ENCODE measurements at places on chromosomes 1 and 21.

DNA sequence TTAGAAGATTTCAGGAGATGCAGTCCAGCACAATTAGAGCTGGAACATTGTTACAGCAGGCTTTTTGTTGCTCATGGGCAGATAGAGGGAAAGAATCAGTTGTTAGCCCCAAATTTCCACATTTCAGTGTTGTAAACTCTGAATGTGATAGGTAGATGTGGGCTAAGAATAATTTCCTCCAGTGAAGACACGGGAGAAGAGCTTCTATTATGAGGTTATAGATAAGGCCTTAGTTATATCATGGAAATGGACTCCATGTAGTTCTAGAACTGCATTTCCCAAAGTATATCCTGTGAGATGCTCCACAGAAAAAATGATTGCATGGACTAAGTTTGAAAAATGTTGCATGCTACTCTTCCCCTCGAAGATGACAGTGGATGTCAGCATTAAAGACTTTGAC is 64.9 kb downstream of the PRKAA2 start:
- H3K36me3 ChIP-seq: no peaks in the 10 kb centered on the region
- no peak overlapping the region for H3K4me3 ChIP-seq
- no peaks in the 10 kb centered on the region for H3K27me3 ChIP-seq
- no peak overlapping the region for H3K27ac ChIP-seq
- H3K4me1 ChIP-seq: no peaks in the 10 kb centered on the region

DNA sequence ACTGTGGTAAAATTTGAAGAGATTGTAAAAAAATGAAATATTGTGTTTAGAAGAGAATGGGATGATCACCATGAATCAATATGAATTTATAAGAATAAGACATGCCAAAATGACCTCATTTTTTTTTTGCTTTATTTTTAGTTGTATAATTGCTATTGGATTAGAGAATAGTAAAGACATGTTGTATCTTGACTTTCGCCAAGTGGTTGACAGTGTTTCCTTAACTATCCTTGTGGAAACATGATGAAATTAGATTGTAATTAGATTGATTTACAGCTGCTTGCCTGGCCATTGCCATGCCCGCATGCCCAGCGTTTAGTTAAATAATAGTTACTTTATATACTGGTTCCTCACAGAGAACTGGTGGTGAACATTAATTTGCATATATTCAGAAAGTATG is 154.9 kb downstream of the MAGI3 start:
- DNase-seq: no peak
- no peaks in the 10 kb centered on the region for H3K36me3 ChIP-seq
- H3K27me3 ChIP-seq: no peaks in the 10 kb centered on the region
- no peaks in the 10 kb centered on the region for H3K4me1 ChIP-seq
- H3K27ac ChIP-seq: no peak overlapping the region

DNA sequence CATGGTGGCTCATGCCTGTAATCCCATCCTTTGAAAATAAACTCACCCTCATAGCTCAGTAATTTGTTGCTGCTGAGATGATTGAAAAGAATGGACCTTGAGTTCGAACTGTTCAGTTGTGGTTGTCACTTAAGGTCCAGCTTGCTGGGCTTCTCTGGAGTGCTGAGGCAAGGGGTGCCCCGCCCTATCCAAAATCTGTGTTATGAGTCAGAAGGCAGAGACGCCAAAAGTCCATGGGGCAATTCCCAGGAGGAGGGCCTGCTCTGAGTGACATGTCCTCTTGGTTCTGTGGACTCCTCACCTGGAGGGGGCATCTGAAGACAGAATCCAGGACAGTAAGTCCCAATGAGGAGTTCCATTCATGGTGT is 64.8 kb downstream of the MYOM3 start:
- no peak overlapping the region for H3K4me3 ChIP-seq
- DNase-seq: no peak
- no peaks in the 10 kb centered on the region for H3K4me1 ChIP-seq
- H3K27me3 ChIP-seq: no peaks in the 10 kb centered on the region
- H3K27ac ChIP-seq: peak overlapping the region; percentile 60

DNA sequence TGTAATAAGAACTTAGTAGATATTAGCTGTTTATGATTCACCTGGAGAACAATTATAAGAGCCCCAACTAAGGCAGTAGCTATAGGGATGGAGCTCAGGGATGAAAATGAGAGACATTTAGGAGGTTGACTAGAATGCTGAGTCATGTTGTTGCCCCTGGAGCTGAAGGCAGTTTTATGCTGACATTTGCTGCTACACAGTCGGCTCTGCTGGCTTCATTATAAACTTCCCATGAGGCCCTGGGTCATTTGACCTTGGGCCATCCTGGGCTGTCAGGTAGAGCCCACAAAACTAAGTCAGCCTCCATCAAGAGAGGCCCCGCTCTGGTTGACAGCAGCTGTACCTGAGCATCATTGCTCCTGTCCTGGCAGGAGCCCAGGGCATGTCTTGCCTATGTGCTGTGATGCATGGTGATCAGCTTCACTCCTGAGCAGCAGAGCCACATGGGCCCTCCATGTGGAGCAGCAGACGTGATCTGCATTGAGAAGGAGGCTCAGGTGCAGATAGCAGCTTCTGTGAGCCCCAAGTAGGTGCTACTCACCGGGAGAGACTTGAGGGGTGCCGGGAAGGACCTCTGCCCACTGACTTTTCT is 112.4 kb downstream of the TBX19 start:
- H3K27me3 ChIP-seq: no peaks in the 10 kb centered on the region
- DNase-seq: no peak
- H3K27ac ChIP-seq: no peak overlapping the region
- no peaks in the 10 kb centered on the region for H3K4me1 ChIP-seq
- H3K36me3 ChIP-seq: no peaks in the 10 kb centered on the region

DNA sequence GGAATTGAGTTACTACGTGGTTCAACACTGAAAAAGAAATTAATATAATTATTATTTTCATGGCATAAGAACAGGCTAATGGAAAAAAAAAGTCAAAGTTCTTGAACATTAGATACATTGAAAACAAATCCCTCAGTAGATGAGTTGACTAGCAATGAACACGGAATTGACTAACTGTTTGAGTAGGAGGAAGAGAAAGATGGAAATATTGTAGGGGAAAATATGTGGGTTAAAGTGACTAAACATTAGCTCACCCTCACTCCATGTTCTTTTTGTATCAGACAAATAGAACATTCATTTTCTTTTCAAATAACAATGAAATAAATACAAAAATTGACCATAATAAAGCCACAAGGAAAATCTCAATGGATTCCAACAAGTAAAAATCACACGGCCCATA is 84.3 kb downstream of the KCNK2 start:
- no peak for DNase-seq
- H3K36me3 ChIP-seq: no peaks in the 10 kb centered on the region
- no peaks in the 10 kb centered on the region for H3K27me3 ChIP-seq
- H3K4me1 ChIP-seq: no peaks in the 10 kb centered on the region

DNA sequence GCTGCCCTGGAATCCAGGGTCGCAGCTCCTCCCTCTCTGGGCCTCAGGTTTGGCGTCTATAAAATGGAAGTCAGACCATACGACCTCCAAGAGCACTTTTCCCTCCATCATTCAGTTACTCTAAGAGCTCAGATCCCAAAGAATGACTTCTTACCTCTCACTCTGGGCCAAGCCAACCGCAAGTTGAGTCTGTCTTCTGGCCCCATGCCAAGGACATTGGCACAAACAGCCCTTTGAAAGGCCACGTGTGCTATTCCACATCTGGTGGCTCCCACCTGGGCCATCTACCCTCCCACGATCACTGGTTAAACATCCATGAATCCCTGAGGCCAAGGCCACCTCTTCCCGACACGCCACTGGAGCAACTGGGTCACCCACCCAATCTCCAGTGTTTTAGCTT is 12.4 kb downstream of the SLC2A7 start:
- H3K4me1 ChIP-seq: no peaks in the 10 kb centered on the region
- no peak overlapping the region for H3K4me3 ChIP-seq
- H3K27me3 ChIP-seq: no peaks in the 10 kb centered on the region
